NCI-H510A treated with DMSO at 0.1 percent for 48 hours (cell line): ENCODE measurements at places on chromosomes 4 and X.

GRCh38 chrX:63747331-63747730 is 37.7 kb downstream of the ARHGEF9 start:
- DNase-seq, result no peak

GRCh38 chr4:53744446-53745160 is 153.3 kb upstream of the LNX1 start:
- DNase-seq, result peak; percentile 60

GRCh38 chr4:182809417-182810102 is 107.6 kb downstream of the DCTD start:
- no peak for DNase-seq

DNA sequence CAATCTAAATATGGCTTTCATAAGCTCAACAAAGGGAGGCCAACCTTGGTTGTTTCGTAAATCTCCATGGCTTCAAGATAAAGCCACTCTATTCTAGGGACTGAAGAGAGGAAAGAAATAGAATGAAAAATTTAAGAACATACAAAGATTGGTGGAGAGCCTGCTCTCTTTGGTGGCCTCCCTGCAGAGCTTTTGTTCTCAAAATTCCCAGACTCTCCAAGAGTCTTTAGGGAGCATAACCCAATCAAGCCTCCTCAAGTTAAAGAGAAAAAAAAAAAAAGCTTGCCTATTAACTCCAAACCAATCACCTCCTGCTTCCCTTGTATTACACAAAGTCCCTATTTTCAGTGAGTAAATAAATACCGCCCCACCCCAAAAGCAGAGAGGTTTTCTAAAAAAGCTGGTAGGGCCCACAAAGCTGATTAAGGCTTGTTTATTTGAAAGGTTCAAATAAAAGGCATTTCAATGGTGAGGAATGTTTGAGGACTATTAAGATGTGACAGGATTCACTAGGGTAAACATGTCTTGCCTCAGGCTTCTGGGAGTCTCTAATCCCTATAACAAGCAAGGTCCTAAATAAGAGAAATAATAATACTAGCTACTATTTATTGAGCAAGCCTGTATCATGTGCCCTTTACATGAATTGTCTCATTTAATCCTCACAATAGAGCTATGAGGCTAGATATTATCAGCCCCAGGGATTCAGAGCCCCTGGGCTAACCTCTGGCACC is 71.6 kb downstream of the GPC3 start:
- no peak for DNase-seq

DNA sequence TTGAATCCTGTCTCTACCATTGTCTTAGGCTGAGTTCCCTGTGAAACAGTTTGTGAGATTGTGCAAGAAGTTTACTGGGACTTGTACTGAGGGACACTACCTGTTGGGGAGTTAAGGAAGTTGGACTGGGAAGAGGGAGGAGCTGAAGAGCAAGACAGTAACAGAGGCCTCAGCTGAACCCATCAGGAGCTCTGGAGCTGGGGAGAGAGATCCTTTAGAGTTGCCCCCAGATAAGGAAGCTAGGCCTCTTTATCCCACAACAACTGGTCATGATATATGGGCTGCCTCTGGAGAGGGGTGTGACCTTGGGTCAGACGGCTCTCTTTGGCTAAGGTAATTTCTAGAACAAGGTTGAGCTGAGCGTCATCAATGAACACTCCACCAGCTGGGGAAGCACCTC is 137.8 kb upstream of the SLC4A4 start:
- no peak for DNase-seq

- DNase-seq, result no peak
These were observed 37.1 kb downstream of the ITM2A start for GRCh38 chrX:79330022-79330421.

- DNase-seq, result peak; percentile 46
These were observed 32.5 kb downstream of the FGFBP1 start for GRCh38 chr4:15906020-15906443.

GRCh38 chrX:136752796-136753195 is 27.9 kb downstream of the ARHGEF6 start:
- no peak for DNase-seq

DNA sequence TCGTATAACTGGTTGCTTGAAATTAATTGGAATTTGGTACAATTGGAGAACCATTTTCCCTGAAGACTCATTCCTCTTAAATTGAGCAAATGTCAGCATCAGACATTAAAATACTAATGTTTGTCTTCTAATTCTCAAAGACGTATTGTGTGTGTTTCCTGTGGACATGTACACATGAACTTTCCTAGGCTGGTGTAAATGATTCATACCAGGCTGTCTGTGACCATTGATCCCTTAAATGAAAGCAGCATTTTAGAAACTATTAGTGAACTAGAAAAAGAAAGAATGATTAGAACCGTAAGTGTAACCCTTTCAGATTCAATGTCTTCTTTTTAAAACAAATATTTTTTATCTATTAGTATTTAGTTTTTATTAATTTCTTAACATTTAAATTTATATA is 332.9 kb downstream of the PPP3CA start:
- no peak for DNase-seq

DNA sequence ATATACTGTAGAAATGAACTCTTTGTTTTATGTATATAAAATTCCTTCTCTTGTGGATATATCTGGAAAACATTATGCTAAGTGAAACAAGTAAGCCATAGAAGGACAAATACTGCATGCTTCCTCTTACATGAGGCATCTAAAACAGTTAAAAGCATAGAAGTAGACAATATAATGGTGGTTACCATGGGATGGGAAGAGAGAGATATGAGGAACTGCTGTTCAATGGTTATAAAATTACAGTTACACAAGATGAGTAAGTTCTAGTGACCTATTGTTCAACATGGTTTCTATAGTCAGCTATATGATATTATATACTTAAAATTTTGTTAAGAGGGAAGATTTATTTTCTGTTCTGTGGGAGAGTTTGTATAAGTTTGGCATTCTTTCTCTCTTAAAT is 43.4 kb downstream of the HTRA3 start:
- DNase-seq, result no peak

GRCh38 chr4:89000844-89001360 is 56.1 kb downstream of the FAM13A start:
- DNase-seq, result peak; percentile 95

GRCh38 chrX:146238173-146238572 is 420.5 kb downstream of the SLITRK2 start:
- no peak for DNase-seq

GRCh38 chr4:112951362-112952312 is 97.8 kb upstream of the ANK2 start:
- DNase-seq, result peak; percentile 5
